ENCODE measurements at places on chromosomes 7 and 10.

- DNase-seq, result no peak
Observed at GRCh38 chr10:88592381-88592780, 5.8 kb downstream of the LIPJ start.

- no peak for DNase-seq
Observed at GRCh38 chr10:111077479-111077784, 603 bp downstream of the ADRA2A start.

GRCh38 chr10:98312349-98312748 is 44.4 kb upstream of the LOXL4 start:
- DNase-seq, result no peak

- no peak for DNase-seq
Observed at GRCh38 chr7:32126843-32127242, 56.6 kb upstream of the PDE1C start.

DNA sequence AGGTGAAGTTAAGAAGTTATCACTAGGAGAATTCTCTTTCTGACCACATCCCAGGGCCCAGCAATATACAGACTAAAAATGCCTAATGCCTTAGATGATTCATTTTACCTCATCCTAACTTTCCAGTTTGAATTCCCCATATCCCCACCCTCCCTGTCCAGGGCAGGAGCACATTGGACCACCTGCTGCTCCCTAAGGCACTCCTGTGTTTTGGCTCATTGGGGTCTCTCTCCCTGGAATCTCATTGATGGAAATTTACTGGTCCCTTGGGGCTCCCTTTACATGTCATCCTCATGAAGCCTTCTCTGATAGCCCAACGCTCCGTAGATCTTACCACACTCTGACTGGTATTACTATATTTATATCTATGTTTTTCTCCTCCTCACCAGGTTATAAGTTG is 2.7 kb downstream of the IL2RA start:
- DNase-seq, result no peak

- no peak for DNase-seq
Observed at GRCh38 chr7:48108959-48109847, 20.1 kb downstream of the UPP1 start.

GRCh38 chr10:69214666-69215131 is 5.4 kb upstream of the HKDC1 start:
- no peak for DNase-seq

DNA sequence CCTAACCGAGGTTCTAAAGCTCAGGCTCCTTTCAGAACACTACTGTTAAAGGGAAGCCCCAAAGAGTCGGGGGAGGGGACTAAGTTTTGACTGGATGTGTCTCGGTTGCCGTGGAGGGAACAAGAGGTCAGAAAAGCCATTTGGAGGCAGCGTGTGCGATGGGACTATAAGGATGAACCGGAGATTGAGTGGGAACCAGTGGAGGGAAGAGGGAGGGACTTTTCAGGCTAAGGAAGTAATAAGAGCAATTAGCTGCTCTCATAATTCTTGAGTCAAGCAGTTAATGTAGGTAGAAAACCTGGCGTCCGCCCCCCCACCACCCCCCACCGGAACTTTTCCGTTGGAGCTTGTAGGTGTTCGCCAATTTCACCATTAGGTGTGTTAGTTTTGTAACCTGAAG is 491 bp upstream of the AKAP9 start:
- peak; percentile 36 for DNase-seq

DNA sequence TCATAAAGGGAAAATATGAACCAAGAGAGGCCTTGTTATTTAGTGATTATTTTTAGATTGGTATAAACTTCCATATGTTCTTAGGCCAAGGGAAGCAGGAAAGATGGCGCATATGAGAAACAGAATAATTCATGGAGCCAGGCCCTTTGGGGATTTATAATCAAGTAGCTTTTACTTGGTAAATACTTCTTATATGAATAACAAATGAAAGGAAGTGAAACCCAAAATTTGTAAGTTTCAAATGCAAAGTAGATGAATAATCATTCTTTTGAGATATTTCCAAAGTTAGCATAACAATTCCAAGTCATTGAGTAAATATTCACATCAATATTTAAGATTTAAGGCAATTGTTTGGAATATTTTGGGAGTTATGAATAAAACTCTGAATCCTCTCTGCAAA is 13.9 kb upstream of the OPTN start:
- DNase-seq, result no peak

DNA sequence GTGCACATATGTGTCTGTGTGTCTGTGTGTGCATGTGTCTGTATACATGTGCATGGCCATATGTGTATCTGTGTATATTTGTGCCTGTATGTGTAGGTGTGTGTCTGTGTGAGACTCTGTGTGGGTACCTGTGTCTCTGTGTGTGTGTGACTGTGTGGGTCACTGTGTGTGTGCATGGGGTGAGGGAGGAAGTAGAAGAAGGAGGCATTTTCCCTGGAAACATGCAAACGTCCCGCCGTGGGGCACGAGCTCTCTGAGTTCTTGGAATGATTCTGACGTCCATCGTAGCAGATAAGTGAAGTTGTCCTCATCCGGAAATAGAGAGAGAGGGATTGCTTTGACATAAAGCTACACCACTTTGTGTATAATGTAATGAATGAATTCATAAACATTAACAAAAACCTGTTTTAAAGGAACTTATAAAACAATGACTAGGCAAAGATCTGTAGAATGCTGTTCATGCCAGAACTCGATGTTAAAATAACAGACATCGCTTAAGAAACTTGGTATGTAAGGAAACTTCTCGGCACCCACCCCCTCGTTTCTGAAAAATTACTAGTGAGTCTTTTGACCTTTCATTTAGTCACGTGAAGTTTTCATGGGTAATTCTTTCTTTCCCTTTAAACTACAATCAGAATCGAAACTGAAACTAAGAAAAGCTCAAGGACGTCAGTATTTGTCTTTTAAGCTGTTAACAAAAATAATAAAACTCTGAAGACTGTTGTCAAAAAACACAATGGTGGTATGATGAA is 43.6 kb upstream of the KLF6 start:
- no peak for DNase-seq

GRCh38 chr7:156554488-156554887 is 86.1 kb upstream of the RNF32 start:
- DNase-seq, result peak; percentile 79

DNA sequence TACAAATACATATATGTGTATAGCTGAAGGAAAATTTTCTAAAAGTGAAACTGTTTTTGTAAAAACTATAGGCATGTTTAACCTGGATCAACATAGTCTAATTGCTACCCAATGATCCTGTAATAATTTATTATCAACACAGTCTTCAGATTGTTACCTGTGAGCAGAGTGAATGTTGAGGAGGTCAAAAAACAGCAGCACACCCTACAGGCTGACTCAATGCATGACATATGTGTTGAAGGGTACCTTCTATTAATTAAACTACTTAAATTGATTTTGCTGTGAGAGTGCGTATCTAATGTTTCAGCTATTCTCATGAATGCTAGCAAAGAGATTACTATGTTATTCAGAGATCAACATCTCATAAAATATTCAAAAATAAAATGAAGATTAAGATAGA is 411.4 kb downstream of the TNS3 start:
- DNase-seq, result no peak

DNA sequence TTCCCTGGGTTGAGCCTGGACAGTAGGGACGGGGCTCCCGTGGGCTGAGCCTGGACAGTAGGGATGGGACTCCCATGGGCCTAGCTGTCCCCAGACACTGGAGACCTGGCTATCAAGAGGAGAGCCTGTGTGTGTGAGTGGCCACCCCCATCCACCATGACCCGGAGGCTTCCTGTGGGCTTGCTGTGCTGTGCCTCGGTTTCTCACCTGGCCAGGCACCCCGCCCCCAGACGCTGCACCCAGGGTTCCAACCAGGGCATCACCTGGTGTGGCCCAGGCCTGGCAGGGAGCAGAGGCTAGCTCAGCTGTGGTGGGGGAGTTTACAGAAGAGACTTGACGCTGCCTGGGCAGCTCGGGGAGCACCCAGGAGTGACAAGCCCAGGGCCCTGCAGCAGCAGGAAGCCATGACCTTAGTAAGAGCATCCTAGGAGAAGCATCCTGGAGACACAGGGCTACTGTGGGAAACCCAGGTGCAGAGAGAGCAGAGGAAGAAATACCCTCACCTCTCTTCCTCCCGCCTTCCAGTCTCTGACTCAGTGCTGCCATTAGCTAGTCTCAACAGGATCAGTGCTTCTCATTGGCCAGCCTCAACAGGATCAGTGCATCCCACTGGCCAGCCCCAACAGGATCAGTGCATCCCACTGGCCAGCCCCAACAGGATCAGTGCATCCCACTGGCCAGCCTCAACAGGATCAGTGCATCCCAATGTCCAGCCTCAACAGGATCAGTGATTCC is 61.0 kb downstream of the PDGFA start:
- no peak for DNase-seq

DNA sequence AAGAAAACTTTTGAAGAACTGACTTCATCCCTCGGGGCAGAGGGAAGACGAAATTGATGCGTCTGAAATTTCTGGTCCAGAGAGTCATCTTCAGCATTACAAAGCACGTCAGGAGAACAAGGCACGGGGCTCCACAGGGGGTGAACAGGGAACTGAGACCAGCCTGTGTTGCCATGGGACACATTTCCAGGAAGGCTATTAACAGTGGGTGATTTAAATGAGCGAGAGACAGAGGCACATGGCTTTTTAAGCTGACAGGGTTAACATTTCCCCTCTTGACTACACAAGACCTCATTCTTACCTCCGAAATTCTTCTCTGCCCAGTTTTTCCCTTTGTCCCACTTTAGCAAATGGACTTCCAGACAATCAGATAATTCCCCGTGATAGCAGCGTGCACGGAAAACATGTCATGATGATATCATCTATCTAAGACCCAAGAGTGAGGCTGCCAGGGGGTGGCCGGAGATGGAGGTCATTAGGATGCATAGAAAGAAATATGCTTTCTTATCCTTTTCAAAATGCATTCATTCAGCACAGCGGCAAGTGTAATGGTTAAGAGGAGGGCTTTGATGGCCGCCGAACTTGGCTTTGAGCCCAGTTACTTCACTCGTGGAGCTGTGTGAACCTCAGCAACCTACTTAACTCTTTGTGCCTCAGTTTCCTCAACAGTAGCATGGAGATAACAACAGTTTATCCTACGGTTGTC is 248.0 kb downstream of the PRPF18 start:
- peak; percentile 9 for DNase-seq

- no peak for DNase-seq
Observed at GRCh38 chr7:47186316-47186715, 395.6 kb downstream of the TNS3 start.

- no peak for DNase-seq
Observed at GRCh38 chr10:63799521-63800300, 278.5 kb downstream of the REEP3 start.

DNA sequence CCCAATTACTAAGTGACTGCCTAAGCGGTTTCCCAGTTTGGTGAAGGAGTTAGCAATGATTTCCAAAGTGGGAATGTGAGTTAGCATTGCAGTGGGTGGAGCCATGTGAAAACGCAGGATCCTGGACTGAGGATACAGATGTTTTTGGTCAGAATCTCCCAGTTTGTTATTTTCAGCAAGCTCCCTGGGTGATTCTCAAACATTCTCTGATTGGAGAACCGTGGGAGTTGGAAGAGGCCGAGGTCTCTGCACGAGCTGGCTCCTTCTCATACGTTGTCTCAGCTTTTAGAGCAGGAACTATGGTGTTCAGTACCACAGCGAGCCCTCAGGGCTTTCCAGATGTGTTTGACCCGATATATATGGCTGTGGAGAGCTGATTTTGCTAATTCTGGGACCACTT is 396.5 kb upstream of the NPVF start:
- DNase-seq, result no peak

GRCh38 chr7:85165263-85165662 is 21.6 kb downstream of the SEMA3D start:
- DNase-seq, result no peak

GRCh38 chr10:126196281-126196680 is 192.0 kb downstream of the ADAM12 start:
- no peak for DNase-seq

DNA sequence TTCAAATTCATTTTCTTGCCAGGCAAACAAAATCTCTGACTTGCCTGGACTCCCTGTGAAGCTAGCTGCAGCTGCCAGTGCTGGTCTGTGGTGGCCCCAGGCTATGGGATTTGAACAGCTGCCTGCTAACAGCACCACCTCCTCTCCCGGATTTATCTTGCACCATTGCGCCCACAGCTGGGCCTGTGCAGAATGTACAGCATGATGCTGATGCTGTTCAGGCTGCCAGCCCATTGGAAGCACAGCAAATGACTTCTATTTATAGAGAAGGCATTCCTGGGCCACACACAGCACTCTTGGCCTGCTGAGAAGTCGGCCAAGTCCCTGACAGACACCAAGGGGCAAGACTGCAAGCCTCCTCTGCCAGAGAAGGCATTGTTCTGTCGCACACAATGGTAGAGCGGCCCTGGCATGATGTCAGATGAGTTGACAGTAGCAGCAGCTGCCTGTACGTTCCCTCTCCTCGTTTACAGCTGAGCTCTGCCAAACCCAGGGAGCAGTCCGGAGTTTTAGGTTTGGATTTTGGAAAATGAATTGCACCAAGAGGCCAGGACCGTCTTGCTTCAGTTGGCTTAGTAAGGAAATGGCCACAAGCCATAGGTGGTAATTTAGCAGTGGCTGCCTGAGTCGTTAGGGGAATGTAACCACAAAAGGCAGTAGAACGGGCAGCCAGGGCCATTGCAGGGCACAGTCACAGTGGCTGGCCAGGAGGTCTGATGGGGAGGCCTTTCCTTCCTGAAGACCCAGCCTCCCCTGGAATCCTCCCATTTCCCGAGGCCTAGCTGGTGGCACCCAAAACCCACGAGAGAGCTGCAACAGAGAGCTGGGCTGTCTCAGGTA is 38.5 kb downstream of the MTURN start:
- DNase-seq, result peak; percentile 75

GRCh38 chr7:37411444-37412034 is 37.1 kb downstream of the ELMO1 start:
- DNase-seq, result no peak

DNA sequence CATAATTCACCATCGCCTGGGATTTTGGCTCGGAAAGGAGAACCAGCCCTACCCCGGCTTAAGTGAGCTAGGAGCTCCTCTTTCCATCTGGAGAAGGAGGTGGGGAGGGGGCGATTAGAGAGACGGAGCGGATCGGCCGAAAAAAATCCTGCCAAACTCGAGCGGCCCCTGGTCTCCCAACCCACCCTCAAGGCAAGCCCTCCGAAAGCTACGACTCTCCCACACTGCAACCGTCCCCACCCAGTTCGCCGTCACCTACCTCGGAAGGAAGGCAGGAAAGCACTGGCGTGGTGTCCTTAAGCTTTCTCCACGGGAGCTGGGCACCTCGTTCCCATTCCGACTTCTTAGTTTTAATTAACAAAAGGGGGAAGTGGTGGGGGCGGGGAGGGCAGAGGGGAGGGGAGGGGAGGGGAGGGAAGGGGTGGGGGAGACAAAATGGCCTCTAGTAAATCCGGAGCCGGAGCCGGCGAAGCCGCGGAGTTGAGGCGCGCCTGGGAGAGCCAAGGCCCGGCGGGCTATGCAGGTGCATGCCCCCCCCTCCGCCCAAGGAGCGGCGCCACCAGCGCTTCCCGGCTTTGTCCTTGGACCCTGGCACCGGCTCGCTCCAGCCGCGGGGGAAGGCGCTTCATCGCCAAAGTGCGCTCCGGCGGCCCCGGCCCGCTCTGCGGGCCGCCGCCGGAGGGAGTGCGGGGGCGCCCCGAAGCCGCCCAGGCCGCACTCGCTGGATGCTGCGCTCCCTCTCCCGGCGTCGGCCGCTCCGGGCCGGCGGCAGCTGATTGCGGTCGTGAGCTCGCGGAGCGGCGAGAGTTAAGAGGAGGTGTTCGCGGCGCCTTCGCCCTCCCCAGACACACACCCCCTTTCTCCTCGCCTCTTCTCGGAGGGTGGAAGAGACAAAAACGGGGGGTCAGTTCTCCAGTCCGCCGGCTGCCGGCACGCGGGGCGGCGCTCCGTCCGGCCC is at the start of gene LRRC4:
TSS of gene LRRC4 (minus strand) at position 784 of the 958 bp plus-strand sequence. CDS start 797 bp downstream, outside the sequence.
- DNase-seq, result no peak
